Activated CD8-positive, alpha-beta T cell treated with anti-CD3 and anti-CD28 coated beads, Interleukin-2, amount 10 ng/mL, durations not matched to agents 7 days and 5 days (primary cell): ENCODE measurements at places on chromosomes 5 and 9.

DNA sequence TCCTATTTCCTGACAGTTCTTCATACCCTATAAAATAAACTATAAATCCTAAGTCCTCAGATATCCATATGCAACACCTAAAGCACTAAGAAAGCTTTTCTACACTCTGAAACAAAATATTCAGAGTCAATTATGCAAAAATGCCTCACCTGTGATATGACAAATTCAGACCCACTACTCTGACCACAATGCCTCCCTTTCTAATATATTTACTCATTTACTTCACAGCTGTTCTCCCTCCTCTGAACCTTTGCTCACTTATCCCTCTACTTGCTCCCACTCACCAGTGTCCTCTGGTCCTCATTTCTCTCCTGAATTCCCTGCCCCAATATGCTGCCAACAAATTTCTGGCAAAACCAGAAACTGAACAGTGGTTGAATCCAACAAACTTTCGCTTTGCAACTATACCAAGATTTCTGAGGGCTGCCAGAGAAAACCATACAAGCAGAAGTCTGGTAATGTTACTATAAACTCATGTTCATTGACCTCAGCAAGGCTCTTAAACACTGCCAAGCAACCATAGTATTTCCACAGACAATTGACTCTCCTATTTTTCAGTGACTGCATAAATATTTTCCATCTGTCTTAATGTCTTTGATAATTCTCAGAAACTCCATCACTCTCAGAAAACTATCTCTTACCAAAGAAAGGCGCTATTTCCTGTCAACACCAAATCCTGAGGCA lies 7.1 kb downstream of the CCNH start:
- H3K27ac ChIP-seq = peak overlapping the region; percentile 51
- no peak overlapping the region for H3K4me3 ChIP-seq
- peaks cover 34% of the 10 kb centered on the region for H3K4me1 ChIP-seq
- no peak for DNase-seq
- H3K27me3 ChIP-seq = no peaks in the 10 kb centered on the region

DNA sequence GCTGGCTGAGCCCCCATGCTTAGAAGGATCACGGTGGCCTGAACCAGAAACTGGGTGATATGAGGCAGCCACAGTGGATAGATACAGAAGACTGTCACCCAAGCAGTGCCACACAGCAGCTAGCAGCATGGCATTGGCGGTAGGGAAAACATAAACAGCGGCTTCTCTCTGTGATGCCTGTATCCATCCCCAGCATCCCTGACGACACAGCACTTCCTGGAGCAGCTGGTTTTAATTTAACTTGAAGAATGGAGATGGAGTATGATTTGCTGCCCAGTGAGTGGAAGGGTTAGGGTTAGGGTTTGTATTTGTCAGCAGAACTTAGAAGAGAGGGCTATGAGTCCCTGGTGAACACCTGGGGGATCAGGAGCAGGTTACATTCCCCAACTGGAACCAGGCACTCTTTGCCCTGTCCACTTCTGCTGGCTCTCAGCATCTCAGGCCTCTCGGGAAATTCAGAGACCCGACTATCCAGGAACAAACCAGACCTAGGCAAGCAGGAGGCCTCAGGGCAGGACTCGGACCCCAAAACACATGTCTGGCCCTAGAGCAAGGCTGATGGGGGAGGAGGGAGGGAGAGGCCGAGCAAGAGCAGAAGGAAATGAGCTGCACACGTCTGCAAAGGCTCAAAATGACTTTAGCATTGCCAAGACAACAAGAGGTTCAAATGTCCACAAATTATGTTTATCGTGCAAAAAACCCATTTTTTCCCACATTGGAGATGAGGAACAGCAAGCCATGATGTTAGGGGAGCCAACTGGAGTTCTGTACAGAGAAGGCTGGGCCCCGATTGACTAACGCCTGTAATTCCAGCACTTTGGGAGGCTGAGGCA lies 6.5 kb upstream of the GGTA1 start:
- peaks cover 7% of the 10 kb centered on the region for H3K4me1 ChIP-seq
- peaks cover 14% of the 10 kb centered on the region for H3K27me3 ChIP-seq
- no peak overlapping the region for H3K27ac ChIP-seq
- no peak overlapping the region for H3K4me3 ChIP-seq
- DNase-seq = no peak

DNA sequence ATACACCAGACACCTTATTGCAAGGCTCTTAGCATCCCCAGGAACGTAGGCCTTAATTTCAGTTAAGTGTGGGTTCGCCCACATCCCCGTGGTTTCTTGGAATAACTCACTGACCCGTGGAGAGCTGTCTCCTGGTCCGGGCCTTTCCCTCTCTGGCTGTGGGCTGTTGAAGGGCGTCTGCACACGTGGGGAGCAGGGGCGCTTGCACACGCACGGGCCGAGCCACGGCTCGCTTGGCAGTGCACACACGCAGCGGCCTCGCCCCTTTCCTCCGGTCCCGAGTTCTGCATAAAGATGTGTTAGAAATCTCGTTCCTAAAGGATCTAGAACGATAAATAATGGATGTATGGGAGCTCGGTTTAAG lies 141.9 kb downstream of the PBX3 start:
- H3K36me3 ChIP-seq = no peaks in the 10 kb centered on the region
- peaks cover 41% of the 10 kb centered on the region for H3K27me3 ChIP-seq
- H3K4me1 ChIP-seq = peaks cover 10% of the 10 kb centered on the region

- H3K27me3 ChIP-seq = no peaks in the 10 kb centered on the region
- no peak for DNase-seq
- H3K4me1 ChIP-seq = peaks cover 73% of the 10 kb centered on the region
- H3K36me3 ChIP-seq = no peaks in the 10 kb centered on the region
Measured at GRCh38 chr5:6831678-6832671, 118.7 kb downstream of the TENT4A start.

DNA sequence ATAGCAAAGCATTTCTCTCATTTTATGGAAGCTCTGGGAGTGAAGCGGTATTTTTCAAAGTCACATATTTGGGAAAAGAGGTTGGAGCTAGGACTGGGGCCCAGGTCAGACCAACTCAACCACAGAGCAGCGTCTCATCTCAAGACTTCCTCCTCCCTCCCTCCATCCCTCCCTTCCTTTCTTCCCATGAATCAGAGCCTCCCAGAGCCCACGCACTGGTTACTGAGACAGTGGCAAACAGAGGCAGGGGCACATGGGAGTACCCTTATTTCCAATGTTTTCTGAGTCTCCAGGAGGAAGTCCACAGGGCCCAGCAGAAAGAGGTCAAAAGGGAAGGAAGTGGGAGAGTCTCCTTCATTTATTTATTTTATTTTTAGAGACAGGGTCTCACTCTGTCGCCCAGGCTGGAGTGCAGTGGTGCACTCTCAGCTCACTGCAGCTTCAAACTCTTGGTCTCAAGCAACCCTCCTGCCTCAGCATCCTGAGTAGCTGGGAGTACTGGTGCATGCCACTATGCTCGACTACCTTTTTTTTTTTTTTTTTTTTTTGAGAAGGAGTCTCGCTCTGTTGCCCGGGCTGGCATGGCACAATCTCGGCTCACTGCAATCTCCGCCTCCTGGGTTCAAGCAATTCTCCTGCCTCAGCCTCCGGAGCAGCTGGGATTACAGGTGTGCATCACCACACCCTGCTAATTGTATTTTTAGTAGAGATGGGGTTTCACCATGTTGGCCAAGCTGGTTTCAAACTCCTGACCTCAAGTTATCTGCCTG lies 52.5 kb upstream of the CDKN2AIPNL start:
- H3K4me1 ChIP-seq = peaks cover 22% of the 10 kb centered on the region
- peaks cover 4% of the 10 kb centered on the region for H3K27me3 ChIP-seq
- no peak overlapping the region for H3K4me3 ChIP-seq

- DNase-seq = no peak
- H3K27me3 ChIP-seq = no peaks in the 10 kb centered on the region
- H3K36me3 ChIP-seq = peaks cover 65% of the 10 kb centered on the region
- H3K4me1 ChIP-seq = no peaks in the 10 kb centered on the region
- peak overlapping the region; percentile 18 for H3K27ac ChIP-seq
- H3K4me3 ChIP-seq = no peak overlapping the region
Measured at GRCh38 chr5:62376064-62376463, 27.6 kb downstream of the DIMT1 start.

GRCh38 chr5:134177369-134178095 lies 782 bp upstream of the SKP1 start:
- H3K4me3 ChIP-seq = peak overlapping the region; percentile 84
- H3K36me3 ChIP-seq = peaks cover 15% of the 10 kb centered on the region
- DNase-seq = no peak
- peaks cover 23% of the 10 kb centered on the region for H3K4me1 ChIP-seq
- H3K27ac ChIP-seq = peak overlapping the region; percentile 98
- no peaks in the 10 kb centered on the region for H3K27me3 ChIP-seq

- H3K36me3 ChIP-seq = no peaks in the 10 kb centered on the region
- H3K4me3 ChIP-seq = no peak overlapping the region
- H3K27me3 ChIP-seq = peaks cover 21% of the 10 kb centered on the region
- H3K4me1 ChIP-seq = no peaks in the 10 kb centered on the region
- no peak for DNase-seq
Measured at GRCh38 chr9:127307802-127308201, 43.2 kb downstream of the GARNL3 start.

DNA sequence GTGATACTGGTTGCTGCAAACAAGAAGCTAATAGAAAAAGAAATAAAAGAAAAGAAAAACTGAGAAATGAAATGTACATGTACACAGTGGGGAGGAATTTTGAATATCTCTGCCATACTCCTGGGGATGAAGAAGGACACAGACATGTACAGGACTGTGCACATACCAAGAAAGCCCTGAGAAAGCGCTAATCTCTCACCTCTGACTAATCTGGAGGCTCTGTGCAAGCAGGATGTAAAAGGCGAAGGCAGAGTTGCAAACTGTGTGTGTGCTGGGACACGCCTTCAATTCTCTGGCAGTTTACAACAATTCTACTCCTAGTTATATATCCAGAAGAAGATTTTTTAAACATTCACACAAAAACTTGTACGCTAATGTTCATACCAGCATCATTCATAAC lies 211.4 kb downstream of the KIAA0825 start:
- H3K4me3 ChIP-seq = no peak overlapping the region
- H3K4me1 ChIP-seq = no peaks in the 10 kb centered on the region
- no peaks in the 10 kb centered on the region for H3K27me3 ChIP-seq
- H3K36me3 ChIP-seq = no peaks in the 10 kb centered on the region

GRCh38 chr5:82336226-82336958 lies 58.2 kb upstream of the RPS23 start:
- H3K4me1 ChIP-seq = peaks cover 10% of the 10 kb centered on the region
- peaks cover 13% of the 10 kb centered on the region for H3K27me3 ChIP-seq
- no peak overlapping the region for H3K27ac ChIP-seq
- H3K4me3 ChIP-seq = no peak overlapping the region

DNA sequence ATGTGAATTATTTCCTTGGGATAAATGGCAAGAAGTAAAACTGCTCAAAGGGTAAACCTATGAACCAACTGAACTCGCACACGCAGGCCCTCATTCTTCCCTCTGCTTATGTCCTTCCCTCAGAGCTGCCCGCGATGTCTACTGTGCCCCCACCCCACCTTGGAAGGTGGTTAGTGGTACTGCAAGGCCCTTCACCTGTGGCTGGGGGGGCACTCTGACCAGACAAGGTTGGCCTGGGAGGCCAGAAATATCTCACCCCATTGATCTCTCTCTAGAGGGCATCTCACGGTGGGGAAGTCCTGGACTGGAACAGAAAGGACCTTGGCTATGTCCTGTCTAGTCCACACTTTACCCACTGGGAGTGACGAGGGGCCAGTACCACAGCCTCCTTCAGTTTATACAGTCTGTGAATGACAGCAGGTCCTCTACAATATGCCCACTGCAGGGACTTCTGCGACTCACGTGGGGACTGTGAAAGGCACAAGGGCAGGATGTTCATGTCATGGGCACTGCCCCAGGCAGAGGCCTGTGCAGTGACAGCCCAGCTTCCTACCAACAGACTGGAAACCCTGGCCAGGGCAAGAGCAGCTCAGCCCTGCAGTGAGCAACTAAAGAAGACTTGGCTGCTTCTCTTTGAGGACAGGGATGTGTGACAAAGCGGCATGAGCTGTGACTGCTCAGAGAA lies 56.8 kb upstream of the SYNPO start:
- H3K27me3 ChIP-seq = peaks cover 13% of the 10 kb centered on the region
- H3K4me3 ChIP-seq = no peak overlapping the region
- no peak for DNase-seq
- H3K27ac ChIP-seq = no peak overlapping the region

GRCh38 chr9:134063571-134064450 lies 4.0 kb downstream of the BRD3 start:
- H3K36me3 ChIP-seq = peaks cover 4% of the 10 kb centered on the region
- no peak for DNase-seq
- peaks cover 38% of the 10 kb centered on the region for H3K4me1 ChIP-seq
- no peak overlapping the region for H3K4me3 ChIP-seq

DNA sequence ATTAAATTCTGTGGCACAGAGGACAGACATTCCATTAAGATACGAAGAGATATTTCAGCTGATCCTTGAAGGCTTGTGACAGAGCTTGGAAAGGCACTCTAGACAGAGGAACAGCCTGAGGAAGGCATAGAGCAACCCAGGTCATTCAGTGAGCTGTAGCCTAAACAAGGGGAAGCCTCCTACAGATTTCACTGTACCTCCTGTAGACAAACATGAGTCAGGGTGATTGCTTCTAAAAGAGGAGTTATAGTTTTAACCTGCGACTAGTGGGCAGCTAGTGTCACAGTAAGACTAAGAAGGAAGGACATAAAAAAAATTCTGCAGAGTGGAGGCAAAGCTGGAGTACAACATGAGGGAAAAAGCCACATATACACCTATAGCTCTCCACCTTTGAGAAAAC lies 43.5 kb upstream of the ANKDD1B start:
- H3K36me3 ChIP-seq = peaks cover 63% of the 10 kb centered on the region
- H3K4me1 ChIP-seq = peaks cover 24% of the 10 kb centered on the region
- H3K4me3 ChIP-seq = no peak overlapping the region
- no peak overlapping the region for H3K27ac ChIP-seq

GRCh38 chr9:134030821-134031470 lies 5.7 kb downstream of the BRD3OS start:
- peaks cover 13% of the 10 kb centered on the region for H3K4me1 ChIP-seq
- DNase-seq = no peak
- no peak overlapping the region for H3K27ac ChIP-seq
- no peaks in the 10 kb centered on the region for H3K27me3 ChIP-seq
- no peak overlapping the region for H3K4me3 ChIP-seq
- H3K36me3 ChIP-seq = peaks cover 38% of the 10 kb centered on the region

- H3K4me1 ChIP-seq = no peaks in the 10 kb centered on the region
- H3K27ac ChIP-seq = no peak overlapping the region
- no peak overlapping the region for H3K4me3 ChIP-seq
- no peaks in the 10 kb centered on the region for H3K36me3 ChIP-seq
Measured at GRCh38 chr9:124840300-124840833, 12.9 kb upstream of the WDR38 start.

DNA sequence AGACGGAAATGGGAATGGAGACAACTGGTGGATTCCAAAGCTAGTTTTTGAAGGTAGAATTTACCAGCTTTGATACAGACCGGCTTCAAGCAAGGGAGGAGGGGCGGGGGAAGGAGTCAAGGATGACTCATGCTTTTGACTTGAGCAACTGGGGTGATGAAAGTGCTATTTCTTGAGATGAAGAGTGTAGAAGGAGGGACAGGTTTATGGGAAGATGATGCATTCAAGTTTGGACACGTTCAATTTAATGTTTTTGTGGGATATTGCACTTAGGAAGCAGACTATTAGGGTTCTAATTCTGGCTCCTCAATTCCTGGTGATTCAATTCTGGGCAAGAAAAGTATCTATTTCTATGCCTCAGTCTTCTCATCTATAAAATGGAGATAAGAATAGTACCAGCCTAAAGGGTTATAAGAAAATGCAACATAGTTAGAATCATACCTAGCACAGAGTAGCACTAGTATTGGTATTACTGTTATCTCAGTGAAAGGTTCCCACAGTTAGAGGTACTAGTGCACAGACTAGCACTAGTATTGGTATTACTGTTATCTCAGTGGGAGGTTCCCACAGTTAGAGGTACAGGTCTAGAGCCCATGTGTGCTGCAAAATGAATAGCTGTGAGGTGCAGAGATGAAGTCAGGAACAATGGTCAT lies 4.6 kb downstream of the NIPAL4 start:
- peaks cover 17% of the 10 kb centered on the region for H3K4me1 ChIP-seq
- peak; percentile 54 for DNase-seq
- no peak overlapping the region for H3K4me3 ChIP-seq
- peaks cover 23% of the 10 kb centered on the region for H3K27me3 ChIP-seq
- H3K27ac ChIP-seq = no peak overlapping the region
